ENCODE measurements at places on chromosomes 4 and X.

DNA sequence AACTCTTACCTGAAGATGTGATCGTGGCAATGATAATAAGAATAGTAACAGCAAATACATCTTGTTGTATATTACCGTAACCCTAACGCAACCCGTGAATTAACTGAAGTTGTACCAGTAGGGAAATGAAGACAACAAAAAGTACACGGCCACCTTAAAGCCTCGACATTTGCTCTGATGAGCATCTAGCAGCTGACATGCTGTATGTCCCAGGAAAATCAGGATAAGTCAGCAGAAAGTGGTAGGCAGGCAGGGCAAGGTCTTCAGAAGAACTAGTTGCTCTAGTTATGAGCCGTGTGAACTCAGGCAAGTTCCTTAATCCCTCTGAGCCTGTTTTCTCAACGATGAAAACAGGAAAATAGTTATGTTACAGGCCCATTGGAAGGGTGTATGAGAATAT lies 7.7 kb upstream of the ASB5 start:
- DNase-seq = no peak

DNA sequence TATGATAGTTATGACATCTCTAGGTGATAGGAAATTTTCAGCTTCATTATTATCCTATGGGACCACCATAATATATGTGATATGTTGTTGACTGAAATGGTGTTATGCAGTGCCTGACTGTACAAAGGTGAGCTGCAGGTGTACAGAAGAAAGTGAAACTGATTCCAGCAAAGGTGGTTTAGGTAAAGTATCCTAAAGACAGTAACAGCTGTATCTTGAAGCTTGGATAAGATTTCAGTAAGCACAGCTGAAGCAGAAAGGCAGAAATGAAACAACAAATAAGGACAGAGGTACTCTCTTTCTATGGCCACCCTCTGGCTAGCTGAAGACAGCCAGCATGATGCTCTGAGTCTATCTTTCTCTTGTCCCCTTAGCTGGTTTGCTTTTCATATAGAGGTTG lies 30.0 kb upstream of the PGK1 start:
- no peak for DNase-seq

GRCh38 chr4:4320528-4320927 lies 30.5 kb downstream of the ZBTB49 start:
- no peak for DNase-seq

GRCh38 chr4:155526452-155527169 lies 140.0 kb upstream of the GUCY1A1 start:
- no peak for DNase-seq

DNA sequence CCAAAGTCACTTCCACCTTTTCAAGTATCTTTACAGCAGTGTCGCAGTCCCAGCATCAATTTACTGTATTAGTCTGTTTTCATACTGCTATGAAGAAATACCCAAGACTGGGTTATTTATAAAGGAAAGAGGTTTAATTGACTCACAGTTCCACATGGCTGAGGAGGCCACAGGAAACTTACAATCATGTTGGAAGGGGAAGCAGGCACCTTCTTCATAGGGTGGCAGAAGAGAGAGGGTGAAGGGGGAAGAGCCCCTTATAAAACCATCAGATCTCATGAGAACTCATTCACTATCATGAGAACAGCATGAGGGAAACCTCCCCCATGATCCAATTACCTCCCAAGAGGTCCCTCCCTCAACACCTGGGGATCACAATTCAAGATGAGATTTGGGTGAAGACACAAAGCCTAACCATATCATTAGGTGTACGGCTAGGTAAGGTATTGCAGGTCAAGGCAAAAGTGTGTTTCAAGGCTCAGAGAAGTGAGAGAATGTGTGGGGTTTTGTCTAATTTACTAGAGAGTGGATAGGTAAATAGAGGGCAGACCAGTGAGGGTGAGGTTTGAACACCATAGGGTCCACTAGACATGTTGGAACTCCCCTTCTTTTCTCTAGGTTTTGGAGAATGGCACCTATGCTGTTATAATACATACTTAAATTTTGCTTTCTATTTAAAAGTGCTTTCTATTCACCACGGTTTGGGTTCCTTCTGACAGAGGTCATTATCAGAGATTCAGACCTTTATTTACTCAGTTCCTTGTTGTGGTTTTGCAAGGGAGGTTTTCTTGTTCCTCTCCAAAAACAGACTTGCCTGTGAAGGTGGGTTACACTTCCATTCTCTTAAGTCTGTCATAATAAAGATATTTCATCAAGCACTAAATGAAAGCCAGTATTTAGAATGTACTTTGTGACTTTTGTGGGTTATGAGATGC lies 186.6 kb downstream of the CPEB2 start:
- DNase-seq = no peak

DNA sequence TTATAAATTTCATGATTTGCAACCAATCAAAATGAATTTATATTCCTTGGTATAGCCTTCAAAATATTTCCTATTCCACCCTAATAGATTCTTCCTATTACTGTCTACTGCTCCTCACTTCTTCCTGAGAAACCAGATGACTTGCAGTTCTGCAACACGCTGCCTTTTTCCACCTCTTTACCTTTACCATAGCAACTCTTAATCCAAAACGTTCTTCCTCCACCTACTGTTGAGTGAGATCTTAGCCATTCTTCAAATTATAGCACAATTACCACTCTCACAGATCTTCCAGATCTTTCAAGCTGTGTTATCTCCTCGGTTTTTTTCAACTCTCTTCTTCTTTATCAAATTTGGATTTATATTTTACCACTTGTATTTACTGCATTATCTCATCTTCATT lies 289.8 kb downstream of the ADGRL3 start:
- no peak for DNase-seq

DNA sequence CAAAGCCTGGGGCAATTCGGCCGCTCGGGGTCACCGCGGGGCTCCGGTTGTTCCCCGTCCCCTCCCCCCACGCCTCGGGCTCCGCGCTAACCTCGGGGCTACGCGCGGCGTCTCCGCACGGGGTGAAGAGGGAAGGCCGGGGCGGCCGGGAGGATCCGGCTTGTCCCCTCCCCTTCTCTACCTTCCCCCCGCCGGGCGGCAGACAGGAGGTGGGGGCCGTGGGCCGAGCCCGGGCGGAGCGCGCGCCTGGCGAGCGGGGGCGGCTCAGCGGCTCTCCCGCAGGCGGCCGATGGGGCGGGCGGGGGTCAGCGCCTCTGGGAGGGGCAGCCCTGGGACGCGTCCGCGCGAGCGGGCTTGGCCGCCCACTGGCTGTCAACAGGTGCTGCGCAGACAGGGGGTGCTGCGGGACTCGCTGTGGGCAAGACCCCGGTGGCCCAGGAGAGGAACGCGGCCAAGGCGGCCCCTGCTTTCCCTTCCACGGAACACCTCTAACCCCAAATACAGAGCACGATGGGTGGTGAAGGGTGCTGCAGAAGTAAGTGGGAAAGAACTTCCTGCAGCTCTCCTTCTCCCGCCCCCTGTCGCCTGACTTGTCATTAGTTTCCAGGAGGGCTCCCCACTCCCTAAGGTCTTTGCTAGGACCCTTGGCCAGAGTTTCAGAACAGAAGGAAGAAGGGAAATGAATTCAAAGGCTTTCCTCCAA lies at the start of gene PDGFC:
Gene PDGFC (minus strand): TSS at position 124 of the 703 bp plus-strand sequence. CDS start 896 bp downstream, outside the sequence.
- DNase-seq = peak; percentile 1

DNA sequence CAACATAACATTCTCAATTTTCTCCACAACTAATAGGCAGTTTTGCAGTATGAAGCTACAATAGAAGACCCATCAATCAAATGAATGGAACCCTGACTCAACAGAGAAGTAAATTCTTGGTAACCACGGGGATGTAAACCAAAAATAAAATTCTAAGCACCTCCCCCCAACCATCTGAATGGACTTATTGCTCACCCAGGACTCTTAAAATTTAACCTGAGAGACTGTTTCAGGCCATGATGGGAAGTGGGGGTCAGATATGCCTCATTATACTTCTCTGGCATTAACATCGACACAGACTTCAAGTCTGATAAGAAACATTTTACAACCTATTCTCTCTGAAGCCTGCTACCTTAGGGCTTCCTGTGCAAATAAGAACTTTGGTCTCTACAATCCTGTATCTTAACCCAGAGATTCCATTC lies 620.9 kb downstream of the TLL1 start:
- no peak for DNase-seq

DNA sequence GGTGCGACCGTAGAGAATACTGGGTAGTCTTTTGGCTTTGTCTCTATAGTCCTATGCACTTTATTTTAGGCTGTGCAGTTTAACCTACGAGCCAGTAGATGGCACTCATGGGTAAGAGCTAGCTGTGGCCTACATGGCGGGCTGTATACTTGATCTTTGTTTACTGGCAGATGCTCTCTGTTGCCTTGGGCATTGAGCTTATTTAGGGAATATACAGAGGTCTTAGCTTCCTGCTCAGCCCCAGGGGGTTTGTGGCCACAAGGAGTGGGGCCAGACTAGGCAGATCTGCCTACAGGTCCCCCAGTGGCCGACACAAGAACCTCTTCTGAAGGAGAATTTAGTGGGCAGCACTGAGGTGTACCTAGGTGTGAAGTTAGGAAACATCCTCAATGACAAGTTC lies 227.6 kb upstream of the HDX start:
- peak; percentile 7 for DNase-seq

- DNase-seq = peak; percentile 55
Measured at GRCh38 chrX:110310896-110311295, 7.0 kb downstream of the AMMECR1 start.

GRCh38 chrX:118513120-118513898 lies 17.7 kb downstream of the DOCK11 start:
- no peak for DNase-seq

DNA sequence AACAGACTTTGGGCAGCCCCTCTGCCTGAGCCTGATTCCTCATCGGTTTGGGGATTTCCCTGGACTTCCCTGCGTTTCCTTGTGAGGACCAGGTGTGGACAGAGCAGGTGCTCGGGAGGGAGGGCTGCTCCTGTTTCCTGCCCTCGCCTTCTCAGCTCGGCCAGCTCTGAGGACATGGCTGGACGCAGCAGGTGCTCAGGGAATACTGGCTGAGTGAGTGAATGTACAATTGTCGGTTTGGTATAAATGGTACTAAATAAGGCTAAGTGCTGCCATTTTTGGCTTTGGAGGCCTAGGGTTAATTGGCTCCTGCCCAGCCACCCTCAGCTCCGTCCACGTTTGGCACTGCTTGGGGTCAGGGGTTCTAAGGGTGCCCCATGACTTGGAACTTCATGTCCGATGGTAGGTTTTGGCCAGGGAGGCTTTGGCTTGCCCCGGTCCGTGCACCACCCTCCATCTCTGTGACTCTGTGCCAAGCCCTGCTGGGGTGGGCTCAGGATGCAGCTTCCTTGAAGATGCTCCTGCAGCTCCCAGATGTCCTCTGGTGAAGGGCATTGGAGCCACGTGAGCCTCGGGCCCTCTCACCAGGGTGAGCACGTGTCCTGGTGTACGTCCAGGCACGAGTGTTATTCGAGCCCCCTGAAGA lies 45.0 kb upstream of the NKX1-1 start:
- DNase-seq = no peak

DNA sequence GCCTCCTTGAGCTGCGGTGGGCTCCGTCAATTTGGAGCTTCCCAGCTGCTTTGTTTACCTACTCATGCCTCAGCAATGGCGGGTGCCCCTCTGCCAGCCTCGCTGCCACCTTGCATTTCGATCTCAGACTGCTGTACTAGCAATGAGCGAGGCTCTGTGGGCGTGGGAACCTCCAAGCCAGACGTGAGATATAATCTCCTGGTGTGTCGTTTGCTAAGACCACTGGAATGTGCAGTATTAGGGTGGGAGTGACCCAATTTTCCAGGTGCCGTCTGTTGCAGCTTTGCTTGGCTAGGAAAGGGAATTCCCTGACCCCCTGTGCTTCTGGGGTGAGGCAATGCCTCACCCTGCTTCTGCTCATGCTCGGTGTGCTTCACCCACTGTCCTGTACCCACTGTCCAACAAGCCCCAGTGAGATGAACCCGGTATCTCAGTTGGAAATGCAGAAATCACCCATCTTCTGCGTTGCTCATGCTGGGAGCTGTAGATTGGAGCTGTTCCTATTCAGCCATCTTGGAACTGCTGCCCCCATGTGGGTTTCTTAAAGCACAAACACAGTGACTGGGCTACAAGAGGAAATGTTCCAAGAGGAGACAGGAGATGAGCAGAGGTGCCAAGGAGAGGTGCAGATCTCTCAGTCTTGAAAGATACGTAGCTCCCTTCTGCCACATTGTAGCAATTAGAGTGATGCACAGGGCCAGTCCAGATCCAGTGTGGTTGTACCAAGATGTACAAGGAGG lies 193.0 kb upstream of the IGFBP7 start:
- no peak for DNase-seq

- DNase-seq = no peak
Measured at GRCh38 chrX:142036116-142036515, 132.4 kb downstream of the MAGEC1 start.

DNA sequence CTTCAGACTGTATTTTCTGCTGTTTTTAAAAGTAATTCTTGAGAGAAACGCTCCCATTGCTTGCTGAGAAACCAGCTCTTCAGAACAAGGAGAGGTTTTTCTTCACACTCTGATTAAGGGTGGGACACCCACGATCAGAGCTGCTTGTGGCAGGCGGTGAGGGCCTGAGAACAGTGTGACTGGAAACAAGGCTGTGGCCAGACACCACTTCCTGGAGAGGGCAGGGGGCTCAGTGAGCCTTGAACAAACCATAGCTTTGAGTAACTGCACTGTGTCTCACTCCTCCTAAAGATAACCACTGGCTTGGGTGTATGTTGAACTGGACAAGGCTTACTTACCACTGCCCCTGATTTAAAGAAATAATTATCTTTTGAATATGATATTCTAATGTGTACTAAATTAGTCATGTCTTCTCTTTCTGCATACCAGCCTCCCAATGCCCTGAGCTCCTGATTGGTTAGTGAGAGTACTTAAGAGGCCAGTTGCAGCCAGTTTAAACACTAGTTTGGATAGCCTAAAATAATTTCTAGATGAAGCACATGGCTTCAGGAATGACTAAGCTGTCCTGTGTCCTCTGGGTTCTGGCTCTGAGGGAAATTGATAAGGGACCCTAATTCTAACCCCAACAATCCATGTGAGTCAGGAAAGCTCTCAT lies 3.7 kb upstream of the GPR82 start:
- DNase-seq = peak; percentile 40

DNA sequence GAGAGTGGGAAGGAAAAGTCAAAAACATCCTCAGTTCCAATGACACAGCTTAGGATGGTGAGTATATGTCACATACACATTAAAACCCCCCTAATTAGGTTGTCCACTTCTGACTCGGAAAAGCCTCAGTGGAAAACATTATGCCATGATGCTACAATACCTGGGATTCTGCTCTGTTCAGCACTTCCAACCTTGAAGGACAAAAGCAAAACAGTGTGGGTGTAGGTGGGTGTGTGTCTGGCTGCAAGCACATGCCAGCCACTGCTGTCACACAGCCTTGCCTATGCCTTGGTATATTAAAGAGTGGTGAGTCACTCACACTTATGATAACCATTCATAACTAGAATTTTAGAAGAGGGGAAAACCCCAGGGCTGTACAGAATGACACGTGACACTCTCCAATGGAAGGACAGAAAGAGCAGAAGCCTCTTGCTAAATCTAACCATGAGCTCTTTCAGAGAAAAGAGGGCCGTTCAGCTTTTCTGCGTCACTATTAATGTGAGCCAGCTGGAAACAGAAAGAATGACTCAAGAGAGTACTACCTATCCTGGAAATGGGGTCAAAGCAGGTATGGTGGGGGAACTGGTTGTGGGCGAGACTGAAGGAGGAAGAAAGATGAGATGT lies 159.6 kb downstream of the TET2 start:
- peak; percentile 22 for DNase-seq
